ENCODE measurements at places on chromosomes 7 and 10.

DNA sequence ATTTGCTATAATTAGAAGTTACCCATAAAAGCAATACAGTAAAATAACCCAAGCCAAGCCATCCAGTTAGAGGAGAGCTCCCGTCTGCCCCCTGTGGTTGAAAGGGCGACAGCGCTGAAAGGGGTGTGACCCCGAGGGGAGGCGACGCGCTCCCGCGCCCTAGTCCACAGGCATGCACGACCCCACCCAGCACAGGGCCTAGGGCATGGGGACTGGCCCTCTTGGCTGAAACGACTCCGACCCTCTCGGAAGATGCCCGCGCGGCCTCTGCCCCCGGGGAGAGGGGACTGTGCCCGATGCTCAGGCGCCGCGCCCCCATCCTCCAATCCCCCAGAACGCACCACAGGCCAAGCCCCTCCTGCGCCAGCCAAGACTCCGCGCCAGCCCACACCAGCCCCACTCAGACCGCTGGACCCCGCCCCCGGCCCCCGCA, 64.0 kb downstream of the CSGALNACT2 start:
- no peak for DNase-seq

- DNase-seq = no peak
These were observed 213.9 kb downstream of the NSUN6 start for GRCh38 chr10:18437486-18437885.

- no peak for DNase-seq
These were observed 218.9 kb upstream of the KMT2E start for GRCh38 chr7:104795086-104795485.

- peak; percentile 28 for DNase-seq
These were observed 34.1 kb upstream of the NOBOX start for GRCh38 chr7:144437370-144438191.

DNA sequence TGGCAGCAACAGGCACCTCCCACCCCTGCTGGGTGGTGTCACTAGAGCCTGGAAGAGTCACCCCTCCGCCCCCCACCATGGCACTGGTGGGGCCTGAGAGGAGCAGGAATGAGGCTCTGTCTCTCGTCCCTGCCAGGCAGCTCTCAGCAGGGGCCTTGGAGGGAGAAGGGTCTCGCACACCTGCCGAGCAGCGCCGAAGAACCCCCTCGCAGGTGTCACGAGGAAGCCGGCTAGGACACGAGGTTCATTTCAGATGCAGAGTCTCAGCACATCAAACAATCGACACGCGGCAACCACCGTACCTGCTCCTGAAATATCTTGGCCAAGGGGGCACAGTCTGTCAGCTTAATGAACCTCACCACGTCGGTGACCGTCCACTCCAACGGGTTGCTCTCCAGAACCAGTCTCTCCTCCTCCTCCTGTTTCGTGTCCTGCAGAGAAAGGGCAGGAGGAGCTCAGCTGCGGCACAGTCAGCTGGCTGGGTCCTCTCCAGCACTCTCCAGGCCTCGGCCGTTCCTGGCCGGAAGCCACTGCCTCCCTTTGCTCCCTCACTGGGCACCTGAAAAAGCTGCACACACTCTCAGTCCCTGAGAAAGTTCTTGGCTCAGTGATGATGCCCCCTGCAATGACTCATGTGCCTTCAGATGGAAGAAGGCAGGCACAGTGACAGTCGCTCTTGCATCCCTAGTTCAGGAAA, 240.1 kb downstream of the SFMBT2 start:
- DNase-seq = no peak

DNA sequence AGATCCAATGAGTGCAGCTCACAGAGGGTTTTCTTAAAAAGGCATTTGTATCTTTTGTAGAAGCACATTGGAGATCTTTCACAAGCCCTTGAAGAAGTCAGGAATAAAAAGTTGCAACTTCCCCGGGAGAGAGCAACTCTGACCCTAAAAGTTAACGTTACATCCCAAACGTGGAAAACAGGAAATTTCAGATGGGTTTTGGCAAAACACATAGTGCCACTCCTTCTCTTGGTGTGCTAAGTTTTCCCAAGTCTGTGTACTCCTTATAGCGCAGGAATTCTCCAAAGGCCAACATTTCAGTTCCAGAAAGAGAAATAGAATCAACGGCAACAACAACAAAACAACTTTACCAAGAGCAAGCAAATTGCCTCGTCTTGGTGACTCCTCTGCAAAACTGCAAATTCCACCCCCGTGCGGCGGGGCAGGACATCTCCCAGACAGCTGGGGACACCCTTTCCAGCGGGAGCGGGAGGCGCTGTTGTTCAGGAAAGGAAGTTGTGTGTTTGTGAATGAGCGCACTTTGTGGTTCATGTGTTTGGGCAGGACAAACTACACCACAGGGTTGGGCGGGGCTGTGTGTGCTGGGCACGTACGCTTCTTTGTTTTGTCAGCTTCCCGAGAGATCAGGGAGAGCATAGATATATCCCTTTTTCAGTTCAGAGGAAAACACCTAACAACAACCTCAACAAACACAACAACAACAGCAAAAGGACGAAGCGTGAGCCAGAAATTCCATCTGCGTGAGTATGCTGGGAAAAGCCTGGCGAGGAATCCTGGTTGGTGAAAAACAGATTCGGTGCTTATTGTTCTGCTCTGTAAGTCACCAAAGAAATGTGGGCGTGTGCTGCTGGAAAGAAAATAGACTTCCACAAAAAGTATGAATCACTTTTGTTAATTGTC, 294.7 kb upstream of the PITRM1 start:
- no peak for DNase-seq

DNA sequence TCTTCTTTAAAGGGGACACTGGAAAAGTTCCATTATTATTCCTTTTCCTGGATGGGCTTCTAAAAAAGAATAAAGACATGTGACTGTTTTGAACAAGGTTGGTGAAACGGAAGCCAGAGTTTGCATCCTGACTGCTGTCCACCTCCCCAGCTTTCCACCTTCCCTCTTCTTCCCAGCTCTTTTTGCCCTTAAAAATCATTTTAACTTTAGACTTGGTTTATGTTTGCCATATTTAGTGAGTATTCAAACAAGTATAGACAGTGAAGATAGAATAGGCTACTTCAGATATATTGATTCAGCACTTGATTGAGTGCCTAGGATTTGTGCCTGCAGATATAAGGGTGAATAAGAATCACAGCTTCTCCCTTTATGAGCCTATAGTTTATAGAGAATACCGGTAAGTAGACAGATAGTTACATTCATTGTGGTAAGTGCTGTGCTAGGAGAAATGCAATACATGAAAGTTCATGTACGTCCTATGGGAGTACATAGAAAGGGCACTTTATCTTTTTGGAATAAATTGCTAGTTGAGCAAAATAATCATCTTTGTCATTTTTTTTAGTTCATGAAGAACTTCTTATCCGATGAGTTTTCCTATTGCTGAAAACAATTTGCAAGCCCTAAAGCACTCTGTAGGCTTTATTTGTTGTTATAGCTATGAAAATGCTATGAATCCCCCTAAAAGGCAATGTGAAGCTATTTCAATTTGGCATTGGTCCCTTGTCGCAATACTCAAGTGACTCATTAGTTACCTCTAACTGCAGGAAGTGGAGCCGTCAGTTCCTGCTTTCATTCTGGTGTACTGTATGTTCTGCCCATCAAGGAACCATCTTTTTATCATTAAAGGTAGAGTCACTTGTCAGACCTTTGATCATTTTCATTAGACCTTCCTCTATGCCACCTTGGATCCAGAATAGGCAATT, 57.2 kb upstream of the STRIP2 start:
- no peak for DNase-seq

DNA sequence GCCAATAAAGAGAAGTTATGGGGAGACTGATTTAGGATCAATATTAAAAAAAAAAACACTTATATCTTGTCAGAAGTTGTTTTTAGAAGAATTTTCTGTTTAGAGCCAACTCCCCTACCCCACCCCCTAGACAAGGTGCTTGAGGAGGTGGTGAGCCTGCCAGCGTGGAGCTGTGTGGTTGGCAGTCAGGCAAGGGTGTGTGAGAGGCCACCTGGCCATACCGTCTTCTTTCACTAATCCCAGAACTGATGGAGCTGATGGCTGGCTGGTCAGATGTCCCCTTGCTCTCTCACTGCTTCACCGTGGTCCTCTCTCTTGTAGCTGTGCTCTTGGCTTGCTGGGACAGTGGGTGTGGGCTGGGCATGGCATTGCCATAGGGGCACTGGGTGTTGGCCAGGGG, 34.3 kb downstream of the NACAD start:
- DNase-seq = no peak

GRCh38 chr7:103292122-103292521, 5.1 kb upstream of the PMPCB start:
- no peak for DNase-seq

DNA sequence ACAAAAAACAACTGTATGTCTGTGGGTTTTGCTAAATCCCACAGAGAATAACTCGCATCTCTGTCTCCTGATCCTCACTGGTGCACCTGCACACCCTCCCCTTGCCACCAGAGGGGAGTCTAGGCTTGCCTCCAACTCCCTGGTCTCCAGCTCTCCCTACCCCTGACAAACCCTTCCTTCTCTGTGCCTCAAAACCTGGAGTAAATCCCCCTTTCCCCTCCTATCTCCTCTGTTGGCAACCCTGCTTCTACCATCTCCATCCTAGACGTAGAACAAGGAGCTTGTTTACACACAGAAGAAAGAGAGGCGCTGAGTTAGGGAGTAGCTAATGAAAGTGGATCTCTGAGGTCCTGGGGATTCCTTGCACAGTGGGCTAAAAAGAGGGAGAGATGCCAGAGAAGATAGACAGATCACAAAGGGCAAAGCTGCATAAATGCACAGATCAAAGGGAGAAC, 6.0 kb downstream of the MBLAC1 start:
- peak; percentile 33 for DNase-seq

- DNase-seq = no peak
These were observed 226.7 kb upstream of the NPY start for GRCh38 chr7:24057243-24057642.

DNA sequence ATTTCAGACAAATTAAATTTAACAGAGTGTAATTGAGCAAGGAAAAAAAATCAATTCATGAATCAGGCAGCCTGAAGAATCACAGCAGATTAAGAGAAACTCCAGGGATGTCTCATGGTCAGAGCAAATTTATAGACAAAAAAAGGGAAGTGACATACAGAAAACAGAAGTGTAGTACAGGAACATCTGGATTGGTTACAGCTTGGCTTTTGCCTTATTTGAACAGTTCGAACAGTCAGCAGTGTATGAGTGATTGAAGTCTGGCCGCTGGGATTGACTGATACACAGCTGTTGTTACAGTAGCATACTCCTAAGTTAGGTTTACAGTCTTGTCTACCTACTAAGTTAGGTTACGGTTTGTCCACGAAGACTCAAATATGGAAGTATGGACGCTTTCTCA, 255.3 kb downstream of the HPSE2 start:
- no peak for DNase-seq

DNA sequence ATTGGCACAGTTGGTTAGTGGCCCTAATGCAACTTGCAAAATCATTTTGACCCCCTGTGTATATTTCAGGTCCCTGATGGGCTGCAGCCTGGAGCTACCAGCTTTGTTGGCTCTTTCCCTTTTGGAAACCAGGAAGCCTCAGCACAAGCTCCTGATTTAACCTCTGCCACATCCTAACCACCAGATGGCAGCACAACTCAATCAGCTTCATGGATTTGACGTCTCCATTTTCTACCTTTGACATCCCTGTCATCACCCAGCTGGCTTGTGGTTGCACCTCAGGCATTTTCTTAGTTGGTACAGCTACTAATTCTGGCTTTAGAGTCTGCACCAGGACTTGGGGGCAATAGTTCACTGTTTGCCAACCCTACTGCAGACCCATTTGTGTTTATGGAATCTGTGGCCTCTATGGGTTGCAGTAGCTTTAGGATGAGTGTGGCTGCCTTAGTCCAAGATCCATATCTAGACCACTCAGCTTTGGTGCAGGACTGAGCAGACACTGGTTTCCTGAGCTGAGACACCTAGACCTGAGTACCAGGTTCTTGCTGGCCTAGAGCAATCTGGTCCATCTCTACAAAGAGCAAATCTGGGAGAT, 456.2 kb downstream of the REEP3 start:
- no peak for DNase-seq

DNA sequence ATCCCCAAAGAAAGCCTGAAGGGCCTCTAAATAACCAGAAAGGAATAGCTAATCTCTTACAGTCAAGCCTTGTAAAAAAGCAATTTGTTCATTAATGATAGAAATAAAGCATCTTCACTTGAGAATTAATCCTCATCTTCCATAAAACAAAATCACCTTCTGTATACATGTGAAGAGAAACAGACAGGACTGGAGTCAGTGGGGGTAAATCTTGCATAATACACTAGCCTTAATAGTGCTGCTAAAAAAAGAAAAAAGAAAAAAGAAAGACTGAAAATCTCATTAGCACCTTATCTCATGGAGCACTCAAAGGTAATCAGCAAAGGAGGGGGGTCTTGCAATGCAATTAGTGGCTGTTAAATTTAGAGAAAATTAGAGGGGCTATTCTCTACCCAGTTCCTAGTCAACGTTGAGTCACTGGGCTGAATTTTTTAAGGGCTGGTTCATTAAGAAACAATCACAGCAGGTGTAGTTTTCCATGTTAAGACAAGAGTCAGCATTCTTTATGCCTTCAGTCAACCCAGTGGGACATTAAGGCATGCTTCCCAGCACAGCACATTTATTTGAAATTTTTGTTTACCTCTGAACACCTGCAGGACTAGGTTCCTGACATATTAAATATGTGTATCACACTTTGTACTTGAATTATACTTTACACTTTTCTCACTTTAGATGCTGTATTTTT, 1455.7 kb upstream of the CELF2 start:
- DNase-seq = no peak

- no peak for DNase-seq
These were observed 166.9 kb downstream of the RNF216 start for GRCh38 chr7:5614600-5614999.

- no peak for DNase-seq
These were observed 27.0 kb downstream of the AUTS2 start for GRCh38 chr7:69625238-69625637.

DNA sequence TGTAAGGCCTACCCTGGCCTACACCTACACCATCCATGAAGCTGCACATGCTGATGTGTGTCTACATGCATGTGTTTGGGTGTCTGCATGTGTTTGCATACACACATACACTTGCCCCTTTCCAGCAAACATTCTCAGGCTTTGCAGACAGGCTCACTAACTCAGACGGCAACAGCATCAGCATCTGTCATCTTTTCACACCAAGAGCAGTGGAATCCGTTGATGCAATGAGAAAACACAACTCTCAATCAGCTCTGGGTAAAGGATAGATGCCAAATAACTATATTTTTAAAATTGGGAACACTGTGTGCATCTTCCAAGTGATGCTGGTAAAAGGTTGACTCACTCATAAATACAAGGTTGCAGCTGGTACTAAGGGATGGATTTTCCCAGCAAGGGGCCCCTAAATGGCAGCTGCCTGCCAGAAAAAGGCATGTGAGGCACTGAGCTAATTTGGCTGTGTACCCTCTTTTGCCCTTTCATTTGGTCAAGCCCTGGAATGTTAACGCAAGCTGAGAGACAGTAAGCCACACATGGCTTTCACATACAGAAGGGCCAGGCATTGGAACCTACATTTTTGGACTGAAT, 296.3 kb upstream of the NPSR1 start:
- DNase-seq = no peak

DNA sequence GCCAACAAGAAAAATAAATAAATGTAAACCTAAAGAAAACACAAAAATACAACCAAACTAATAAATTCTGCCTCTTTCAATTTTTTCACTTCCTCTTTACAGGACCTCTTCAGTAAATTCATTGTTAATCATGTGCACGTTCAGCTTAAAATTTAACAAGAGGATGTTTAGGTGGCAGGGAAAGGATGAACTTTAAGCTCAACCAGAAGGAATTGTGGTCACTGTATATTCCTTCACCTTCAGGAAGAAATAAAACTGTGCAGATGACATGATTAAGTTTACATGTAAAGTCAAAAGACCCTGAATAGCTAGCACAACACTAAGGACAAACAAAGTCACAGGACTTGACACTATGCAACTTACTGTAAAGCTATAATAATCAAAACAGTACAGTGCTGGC, 33.0 kb downstream of the KIF5B start:
- no peak for DNase-seq

Data from effector memory CD4-positive, alpha-beta T cell (primary cell).